ENCODE measurements at places on chromosomes 5 and 9.

DNA sequence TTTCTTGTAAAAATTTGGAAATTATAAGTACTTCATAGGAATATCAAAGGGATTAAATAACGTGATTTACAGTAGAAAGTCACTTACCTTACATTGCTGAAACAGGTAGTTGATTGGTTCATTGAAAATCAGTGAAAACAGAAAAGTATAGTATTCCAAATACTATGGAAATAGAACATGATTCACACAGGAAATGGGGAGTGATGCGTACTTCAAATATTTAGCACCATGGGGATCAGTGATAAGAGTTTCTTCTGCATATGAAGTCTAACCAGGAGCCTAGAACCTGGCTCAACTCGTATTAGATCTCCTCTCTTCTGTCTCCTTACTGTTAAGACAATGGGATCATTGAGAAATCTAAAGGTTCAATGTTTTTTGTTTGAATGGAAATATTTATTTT is 133.3 kb downstream of the FAM174A start:
- DNase-seq: no peak

GRCh38 chr5:138664276-138664943 is 88.8 kb upstream of the CTNNA1 start:
- DNase-seq: no peak

- DNase-seq: no peak
Observed at GRCh38 chr5:159402856-159403255, 72.6 kb upstream of the IL12B start.

- no peak for DNase-seq
Observed at GRCh38 chr5:883475-884181, 9.0 kb downstream of the BRD9 start.

DNA sequence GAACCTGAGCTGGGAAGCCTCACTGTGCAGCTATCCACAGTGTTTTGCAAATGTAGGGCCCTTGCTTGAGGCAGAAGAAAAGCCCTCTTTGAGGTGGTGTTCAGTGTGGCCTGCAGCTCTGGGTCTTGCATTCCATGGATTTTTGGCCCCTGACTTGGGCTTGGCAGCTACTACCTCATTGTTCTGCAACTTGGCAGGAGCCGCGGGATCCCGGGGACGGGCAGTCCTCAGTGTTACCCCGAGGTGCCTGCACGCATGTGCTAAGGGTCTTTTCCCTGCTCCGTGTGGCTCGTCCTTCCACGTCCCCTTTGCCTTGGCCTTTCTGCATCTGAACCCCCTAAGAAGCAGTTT is 39.8 kb downstream of the NEK6 start:
- no peak for DNase-seq

GRCh38 chr5:149632311-149633251 is 51.3 kb downstream of the ARHGEF37 start:
- no peak for DNase-seq

DNA sequence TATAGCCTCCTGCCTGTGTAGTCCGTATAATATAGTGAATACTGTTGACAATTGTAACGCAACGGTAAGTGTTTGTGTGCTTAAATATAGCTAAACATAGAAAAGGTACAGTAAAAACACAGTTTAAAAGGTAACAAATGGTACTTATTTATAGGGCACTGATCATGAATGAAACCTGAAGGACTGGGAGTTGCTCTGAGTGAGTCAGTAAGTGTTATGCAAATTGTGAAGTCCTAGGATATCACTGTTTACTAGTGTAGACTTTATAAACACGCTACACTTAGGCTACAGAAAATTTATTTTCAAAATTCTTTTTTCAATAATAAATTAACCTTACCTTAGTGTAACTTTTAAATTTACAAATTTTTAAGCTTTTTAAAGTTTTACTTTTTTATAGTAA is 1090.1 kb downstream of the CDH9 start:
- DNase-seq: no peak

DNA sequence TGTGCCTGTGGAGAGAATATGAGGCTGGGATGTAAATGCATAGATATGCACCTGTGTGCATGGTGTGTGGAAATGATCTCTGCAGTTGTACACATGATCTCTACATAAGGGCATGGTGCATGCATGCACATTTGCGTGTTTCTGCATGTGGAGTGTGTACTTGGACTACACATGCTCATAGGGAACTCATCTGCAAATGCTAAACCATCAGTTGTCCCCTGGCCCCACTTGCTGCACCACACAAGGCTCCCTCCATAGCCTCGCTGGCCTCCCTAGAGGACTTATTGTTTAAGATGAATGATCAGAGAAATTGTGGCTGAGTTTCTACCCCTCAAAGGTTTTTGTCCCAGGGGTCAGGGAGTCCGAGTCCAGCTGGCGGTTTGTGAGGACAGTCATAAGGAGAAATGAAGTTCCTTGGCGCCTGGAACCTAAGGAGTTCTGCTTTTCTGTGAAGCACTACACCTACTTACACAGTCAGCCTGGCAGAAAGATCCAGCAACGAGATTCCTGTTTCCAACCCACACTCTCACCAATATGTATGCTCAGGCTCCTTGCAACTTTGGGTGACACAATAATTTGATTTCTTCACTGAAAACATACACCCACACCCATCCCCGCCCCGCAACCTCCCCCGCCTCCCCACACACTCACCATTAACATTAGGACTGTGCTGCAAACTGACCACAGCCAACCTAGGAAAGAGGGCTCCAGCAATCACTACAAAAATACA is 79.9 kb upstream of the CPEB4 start:
- no peak for DNase-seq

DNA sequence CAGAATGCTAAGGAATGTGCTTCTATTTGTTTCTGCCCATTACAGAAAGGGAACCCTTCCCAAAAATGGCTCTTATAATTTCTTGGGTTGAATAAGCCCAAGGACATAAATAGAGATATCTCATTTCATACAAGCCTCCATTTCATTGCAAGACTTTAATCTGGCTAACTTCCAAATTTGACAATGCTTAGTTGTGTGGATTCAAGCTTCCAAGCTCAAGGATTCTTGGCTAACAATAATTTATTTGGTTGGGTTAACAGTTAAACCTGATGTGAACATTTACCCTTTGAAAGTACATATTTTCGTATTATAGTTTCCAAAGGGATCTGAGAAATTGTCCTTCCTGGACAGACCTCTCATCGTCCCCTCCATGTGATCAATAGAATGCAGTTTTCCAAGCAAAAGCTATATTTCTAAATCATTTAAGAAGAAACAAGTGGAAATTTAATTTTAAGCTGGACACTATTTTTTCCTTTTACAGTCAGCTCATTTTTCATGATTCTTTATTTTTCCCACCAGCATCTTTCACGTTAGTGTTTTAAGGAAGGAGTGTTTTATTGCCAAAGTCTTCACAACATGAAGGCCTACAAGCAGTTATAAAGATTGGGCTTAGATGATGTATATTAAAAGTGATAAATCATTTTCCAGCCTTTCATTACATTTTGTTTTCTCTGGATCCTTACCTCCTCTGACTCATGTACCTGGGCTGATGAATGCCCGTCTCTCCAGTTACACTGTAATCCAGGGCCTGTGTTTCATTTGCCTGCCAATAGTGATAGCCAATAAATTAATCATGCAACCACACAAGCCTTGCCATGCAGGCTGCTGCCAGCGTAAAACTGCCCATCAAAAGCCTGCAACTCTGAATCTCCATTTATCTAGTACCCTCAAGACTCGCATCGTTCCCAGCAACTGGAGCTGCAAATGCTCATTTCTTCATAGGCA is 176.7 kb downstream of the NTRK2 start:
- DNase-seq: no peak

DNA sequence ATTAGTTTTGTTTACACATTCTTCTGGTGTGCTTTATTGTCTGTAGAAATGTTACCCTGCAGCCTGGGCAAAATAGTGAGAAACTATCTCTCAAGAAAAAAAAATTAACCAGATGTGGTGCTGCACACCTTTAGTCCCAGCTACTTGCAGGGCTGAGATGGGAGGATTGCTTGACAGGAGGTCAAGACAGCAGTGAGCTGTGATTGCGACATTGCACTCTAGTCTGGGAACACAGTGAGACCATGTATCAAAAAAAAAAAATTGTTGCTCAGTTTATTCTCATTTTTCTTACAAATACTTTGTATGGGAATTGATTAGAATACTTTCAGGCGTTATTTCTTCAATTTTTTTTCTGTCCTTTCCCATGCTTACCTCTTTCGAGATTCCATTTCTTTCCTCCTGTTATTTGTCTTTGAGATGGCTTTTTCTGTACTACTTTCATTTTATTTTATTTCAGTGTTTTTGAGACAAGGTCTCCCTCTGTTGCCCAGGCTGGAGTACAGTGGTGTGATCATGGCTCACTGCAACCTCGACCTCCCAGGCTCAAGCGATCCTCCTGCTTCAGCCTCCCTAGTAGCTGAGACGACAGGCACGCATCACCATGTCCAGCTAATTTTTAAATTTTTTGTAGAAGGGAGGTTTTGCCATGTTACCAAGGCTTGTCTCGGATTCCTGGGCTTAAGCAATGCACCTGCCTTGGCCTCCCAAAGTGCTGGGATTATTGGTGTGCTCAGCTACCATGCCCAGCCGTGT is 24.9 kb downstream of the TENT2 start:
- no peak for DNase-seq

DNA sequence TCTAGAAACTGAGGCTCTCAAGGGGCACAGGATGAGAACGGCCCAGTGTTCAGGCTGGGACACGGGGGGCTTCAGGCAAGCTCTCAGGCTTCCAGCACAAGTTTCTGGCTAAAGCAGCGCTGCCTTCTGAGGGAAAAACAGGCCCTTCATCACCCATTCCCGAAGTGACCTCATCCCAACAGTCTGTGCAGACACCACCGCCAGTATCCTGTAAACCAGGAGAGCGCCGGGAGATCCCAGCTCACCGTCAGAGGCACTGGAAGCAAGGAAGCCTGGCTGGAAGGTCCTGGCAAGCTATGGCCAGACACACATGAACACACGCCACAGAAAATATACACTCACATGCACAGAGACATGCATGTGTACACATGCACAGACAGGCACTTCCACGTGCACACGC is 8.8 kb downstream of the SLC12A7 start:
- no peak for DNase-seq

DNA sequence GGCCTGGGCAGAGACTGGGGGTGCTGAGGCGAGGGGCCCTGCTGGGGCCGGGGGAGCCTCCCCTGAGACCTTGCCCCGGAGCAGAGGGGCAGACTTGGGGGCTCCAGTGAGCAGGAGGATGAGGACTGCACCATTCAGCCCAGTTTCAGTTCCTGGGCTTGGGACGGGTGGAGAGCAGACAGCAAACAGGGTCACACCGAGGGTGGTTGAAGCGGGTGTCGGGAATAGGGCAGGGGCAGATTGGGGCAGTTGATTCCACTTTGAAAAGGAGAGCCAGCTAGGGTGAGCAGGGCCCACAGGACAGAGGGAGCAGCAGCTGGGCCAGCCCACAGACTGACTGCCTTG is 4.5 kb downstream of the GRK6 start:
- no peak for DNase-seq

DNA sequence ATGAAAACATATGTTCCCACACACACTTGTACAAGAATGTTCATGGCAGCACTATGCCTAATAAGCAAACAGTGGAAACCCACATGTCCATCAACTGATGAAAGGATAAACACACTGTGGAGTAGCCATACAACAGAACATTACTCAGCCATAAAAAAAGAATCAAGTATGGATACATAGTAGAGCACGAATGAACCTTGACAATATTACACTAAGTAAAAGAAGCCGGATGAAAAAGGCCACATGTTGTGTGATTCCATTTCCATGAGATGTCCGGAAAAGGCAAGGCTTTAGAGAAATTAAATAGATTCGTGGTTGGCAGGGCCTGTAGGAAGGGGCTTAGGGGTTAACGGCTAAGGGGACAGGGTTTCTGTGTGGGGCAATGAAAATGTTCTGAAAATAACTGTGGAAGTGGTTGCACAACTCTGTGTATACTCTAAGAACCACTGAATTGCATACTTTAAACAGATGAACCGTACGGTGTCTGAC is 51.4 kb downstream of the COL23A1 start:
- no peak for DNase-seq

- DNase-seq: no peak
Observed at GRCh38 chr5:59592101-59592500, 301.4 kb downstream of the PDE4D start.

- DNase-seq: no peak
Observed at GRCh38 chr5:89036704-89037489, 153.9 kb upstream of the MEF2C start.

DNA sequence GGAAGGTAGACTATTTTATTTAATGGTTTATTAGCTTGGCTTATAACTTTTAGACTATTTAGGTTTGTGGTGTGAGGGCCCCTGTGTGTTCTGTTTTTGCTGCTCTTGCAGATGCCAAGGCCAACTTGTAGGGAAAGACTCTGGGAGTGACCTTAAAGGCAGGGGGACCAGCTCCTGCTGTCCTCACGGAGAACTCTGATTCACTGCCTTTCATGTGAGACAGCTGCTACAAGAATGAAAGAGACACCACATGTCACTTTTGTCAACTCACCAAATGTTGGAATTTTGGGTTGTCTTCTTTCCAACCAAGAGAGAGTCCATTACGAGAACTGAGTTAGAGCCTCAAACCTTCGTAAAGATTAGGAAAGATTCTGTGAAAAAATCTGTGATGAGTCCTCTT is 258.3 kb upstream of the ADAMTSL1 start:
- no peak for DNase-seq

DNA sequence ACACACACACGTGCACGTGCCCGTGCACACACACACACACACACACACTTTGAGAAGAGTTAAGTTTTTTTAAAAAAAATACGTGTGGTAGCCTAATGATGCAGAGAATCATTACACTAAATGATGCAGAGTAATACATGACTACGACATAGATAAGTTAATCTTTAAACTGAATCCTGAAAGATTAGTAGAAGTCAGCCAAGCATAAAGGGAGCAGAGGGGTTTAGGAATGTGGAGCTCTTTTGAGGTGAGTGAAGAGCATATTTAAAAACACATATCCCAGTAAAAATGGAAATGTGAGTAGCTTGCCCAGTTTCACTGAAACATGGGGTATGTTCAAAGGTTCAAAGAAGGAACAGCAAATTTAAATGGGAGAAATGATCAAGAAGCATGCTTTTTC is 61.3 kb upstream of the TYRP1 start:
- DNase-seq: no peak

GRCh38 chr5:32630867-32631491 is 45.6 kb downstream of the SUB1 start:
- no peak for DNase-seq

GRCh38 chr5:143793249-143793648 is 18.7 kb upstream of the HMHB1 start:
- no peak for DNase-seq

- DNase-seq: no peak
Observed at GRCh38 chr9:119284118-119284517, 85.1 kb downstream of the BRINP1 start.

DNA sequence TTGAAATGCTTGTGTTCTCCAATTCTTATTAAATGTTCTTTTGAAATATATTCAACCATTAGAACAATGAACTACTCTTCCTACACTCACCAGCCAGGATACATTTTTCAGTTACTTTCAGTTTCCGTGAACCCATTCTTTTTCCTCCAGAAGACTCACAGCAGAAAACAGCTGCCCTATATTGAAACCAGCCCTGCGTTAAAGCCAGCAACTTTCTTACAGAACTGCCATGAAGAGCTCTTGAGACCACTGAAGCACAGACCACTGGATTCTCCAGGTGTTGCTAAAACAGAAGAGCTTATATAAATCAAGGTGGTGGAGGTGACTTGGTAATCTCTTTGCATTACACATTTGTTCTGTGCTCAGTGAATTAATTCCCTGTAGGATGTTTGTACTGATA is 365.9 kb upstream of the C9orf72 start:
- no peak for DNase-seq

- no peak for DNase-seq
Observed at GRCh38 chr9:99478469-99479027, 256.5 kb downstream of the SEC61B start.
